Left kidney (tissue), 8 donors: ENCODE measurements at places on chromosomes 3 and 15.

GRCh38 chr3:99716463-99716995, 78.1 kb downstream of the COL8A1 start:
- no peak for DNase-seq

GRCh38 chr3:146705225-146705624, 100.1 kb upstream of the PLSCR5 start:
- DNase-seq = no peak

GRCh38 chr3:73753985-73754384, 129.2 kb upstream of the PDZRN3 start:
- no peak for DNase-seq

DNA sequence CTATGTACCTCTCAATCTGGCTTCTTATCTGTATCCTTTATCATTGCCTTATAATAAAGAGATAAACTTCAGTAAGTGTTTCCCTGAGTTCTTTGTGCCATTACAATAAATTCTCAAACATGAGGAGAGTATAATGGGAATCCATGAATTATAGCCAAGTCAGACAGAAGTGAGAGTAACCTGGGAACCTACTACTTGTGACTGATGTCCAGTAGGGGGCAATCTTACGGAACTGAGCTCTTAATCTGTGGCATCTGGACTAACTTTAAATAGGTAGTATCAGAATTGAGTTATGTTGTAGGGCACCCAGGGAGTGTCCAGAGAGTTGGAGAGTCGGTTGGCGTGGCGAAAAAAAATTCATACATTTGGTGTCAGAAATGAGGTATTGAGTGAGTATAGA, 542.6 kb downstream of the ZBBX start:
- DNase-seq = no peak

- no peak for DNase-seq
These were observed 69.9 kb upstream of the TUSC7 start for GRCh38 chr3:116639641-116640040.
